ENCODE measurements at places on chromosomes 16 and 17.

GRCh38 chr16:82699711-82700495 is 73.1 kb downstream of the CDH13 start:
- no peak for DNase-seq

- DNase-seq, result peak; percentile 50
Observed at GRCh38 chr16:24966634-24967033, 48.5 kb downstream of the ARHGAP17 start.

GRCh38 chr16:29745853-29746345 is at the start of gene C16orf54:
Gene C16orf54, minus strand, starts transcription at chr16:29745990. Its CDS starts 1,039 bp downstream, at chr16:29744951.
- no peak for DNase-seq

DNA sequence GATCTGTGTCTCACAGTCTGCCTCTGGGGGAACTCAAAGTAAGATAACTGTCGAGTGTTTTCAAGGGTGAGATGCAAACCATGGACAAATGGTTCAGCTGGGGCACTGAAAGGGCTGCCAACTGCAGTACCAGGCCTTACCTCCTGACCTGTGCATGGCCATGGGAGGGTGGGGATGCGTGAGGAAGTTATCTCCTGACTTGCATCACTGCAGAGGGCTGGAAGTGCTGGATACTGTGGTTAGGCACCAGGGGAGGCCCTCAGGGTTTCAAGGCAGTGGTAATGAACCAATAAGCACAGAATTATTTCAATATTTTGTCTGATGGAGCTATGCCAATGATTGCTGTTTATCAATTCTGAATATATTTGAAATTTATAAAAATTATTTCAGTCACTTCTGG is 159.2 kb downstream of the CYLD start:
- DNase-seq, result no peak

- DNase-seq, result no peak
Observed at GRCh38 chr17:45136846-45137560, 1.5 kb downstream of the ACBD4 start.

- DNase-seq, result peak; percentile 77
Observed at GRCh38 chr17:12627177-12627629, 38.5 kb upstream of the MYOCD start.

GRCh38 chr16:17320009-17320408 is 150.8 kb downstream of the XYLT1 start:
- no peak for DNase-seq

- no peak for DNase-seq
Observed at GRCh38 chr17:47816947-47817346, 4.6 kb downstream of the OSBPL7 start.

- DNase-seq, result no peak
Observed at GRCh38 chr17:55567240-55568214, 56.3 kb upstream of the SMIM36 start.

DNA sequence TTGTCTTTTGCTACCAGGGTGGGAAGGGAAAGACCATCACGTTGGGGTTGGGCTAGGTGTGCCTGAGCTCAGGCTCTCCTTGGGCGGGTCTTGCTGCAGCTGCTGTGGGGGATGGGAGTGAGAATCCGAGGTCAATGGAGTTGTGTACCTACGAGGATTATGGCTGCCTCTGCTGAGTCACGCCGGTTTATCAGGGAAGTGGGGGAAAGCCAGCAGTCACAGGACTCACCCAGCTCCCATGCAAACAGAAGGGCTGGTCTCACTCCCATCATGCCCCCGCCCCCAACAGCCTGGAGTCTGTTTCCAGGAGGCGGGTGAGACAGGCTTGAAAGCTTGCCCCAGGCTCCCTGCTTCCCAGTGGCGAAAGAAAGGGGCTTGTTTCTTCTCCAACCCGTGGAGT is 1259.0 kb upstream of the GOT2 start:
- DNase-seq, result peak; percentile 52

GRCh38 chr17:6165806-6166205 is 95.6 kb downstream of the WSCD1 start:
- DNase-seq, result no peak

DNA sequence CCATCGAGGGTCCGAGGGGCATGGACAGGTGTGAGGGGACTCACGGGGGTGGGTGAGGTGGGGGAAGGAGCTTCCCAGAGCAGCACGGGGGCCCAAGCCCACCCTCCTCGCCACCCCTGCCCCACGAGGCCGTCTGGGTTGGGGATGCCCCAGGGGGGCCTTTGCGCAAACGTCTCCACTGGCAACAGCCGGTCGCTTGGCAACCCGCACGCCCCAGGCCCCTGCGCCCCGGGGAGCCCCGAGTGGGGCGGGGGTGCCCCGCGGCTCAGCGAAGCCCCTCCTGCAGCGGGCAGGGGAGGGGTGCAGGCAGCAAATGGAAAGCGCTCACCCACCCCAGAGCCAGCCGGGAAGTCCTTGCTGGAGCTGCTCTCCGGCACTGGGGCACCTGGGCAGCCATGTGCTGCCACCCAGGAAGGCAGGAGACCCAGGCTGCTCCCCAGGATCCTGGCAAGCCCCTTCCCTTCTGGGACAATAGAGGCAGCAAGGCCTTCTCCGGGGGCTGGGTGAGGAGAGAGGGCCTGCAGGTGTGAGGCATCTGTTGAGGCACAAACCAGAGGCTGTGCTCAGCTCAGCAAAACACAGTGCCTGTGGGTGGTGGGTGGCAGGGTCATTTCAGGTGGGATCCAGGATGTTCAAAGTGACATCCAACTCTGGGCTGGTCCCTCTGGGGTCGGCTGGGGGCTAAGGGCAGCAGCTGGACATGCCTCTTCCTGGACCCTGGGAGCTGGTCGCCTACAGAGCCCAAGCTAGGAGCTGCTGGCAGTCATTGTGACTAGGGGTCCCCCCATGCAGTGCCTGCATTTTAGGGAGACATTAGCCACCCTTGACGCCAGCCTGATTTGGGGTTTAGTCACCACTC is 80.9 kb upstream of the CBX4 start:
- DNase-seq, result no peak

GRCh38 chr16:49499414-49499785 is 125.8 kb downstream of the C16orf78 start:
- DNase-seq, result no peak

DNA sequence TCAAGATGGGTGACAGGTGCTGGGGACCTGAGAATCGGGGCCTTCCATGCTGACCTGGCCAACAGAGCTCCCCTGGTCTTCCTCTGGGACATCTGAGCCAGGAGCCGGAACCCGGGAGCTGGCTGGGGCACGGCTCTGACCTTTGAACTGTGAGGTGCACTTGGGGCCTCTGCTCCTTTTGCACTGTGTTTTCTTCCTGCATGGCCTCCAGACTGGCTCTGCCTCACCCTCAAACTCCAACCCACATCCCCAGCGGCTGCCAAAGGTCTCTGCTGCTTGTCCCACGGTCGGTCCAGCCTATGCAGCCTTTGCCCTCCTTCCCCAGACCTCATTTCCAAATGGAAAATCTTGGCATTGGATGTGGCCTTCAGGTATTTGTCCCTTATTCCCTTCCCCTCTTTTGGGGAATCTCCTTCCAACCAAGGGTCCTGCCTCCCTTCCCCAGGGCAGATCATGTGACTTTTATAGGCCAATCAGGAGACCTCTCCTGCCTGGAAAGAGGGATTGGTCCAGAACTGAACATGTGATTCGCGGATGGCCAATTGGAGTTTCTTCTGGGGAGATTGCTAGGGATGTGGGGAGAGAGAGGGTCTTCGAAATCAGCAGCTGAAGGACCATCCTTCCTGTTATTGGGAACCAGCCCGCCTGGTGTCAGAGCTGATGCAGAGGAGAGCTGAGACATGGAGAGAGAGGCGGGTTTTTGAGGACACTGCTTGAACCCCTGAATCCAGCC is 117.9 kb downstream of the CYLD start:
- no peak for DNase-seq

DNA sequence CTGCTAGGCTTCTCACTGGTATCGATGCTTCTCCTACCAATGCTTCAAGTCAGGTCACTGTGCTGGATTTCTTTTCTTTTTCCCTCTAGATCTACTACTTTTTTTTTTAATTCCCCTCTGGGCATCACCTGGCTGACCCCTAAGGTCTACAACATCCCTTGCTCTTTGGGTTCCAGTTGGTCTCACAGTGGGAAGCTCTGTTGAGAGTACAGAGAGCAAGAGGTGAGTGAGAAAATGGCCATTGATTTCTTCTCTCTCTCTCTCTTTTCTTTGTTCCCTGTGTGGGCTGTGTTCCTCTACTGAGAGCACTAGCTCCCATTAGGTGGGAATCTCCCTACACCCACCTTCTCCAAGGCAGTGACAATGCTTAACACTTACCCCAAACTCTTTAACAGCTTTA is 413.4 kb downstream of the KCNJ2 start:
- no peak for DNase-seq

DNA sequence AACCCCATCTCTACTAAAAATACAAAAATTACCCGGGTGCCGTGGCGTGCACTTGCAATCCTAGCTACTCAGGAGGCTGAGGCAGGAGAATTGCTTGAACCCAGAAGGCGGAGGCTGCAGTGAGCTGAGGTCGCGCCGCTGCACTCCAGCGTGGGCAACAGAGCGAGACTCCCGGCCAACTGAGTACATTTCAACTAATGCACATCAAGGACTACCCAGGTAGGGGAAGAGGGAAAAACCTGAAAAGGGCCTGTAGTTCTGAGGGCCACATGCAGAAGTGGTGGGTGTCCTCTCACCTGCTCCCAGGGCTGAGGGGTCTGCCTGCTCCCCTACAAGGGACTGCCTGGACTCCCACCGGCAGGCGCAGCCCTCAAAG is 584 bp upstream of the SLC16A5 start:
- DNase-seq, result no peak

DNA sequence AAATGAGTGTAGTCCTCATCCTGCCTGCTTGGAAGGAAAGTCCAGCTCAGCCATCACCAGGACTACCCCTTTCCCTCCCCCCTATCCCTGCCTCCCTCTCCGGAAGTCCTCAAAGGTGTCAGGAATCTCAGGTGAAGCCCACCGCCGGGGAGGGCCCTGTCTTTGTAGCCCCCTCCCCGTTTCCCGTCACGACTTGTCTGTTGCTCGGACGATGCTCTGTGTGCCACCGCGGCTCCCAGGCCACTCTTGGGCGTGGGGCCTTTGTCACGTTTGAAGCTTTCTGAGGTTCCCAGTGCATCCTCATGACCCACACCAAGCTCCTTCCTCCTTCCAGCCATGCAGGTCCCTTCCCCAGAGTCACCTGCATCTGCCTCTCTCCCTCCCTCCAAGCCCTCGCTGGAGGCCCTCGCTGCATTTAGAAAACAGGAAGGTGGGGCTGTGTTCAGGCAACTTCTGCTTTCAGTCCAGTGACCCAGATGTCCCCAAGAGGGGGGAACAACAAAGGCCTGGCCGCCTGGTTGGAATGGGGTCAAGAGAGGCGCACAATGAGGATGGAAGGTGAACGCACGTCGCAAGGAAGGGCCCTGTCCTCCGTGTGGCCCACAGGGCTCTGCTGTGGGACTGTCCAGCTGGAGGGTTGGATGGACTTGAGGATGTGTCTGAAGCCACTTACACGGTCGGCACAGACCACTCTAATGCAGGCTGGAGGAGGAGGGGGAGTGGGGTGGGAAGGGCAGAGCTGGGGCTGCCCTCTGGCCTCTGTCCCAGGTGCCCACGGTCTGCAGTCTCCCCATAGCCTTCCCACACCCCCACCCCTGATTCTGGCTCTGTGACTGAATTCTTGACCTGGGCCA is 59.9 kb downstream of the OR1D5 start:
- no peak for DNase-seq

- DNase-seq, result peak; percentile 91
Observed at GRCh38 chr17:41530062-41531048, 2.2 kb upstream of the KRT19 start.

- no peak for DNase-seq
Observed at GRCh38 chr17:81941484-81942166, 4.5 kb upstream of the PYCR1 start.

- no peak for DNase-seq
Observed at GRCh38 chr16:60818465-60818864, 1217.8 kb downstream of the CDH8 start.

GRCh38 chr17:27521281-27522027 is 65.2 kb downstream of the KSR1 start:
- DNase-seq, result no peak

DNA sequence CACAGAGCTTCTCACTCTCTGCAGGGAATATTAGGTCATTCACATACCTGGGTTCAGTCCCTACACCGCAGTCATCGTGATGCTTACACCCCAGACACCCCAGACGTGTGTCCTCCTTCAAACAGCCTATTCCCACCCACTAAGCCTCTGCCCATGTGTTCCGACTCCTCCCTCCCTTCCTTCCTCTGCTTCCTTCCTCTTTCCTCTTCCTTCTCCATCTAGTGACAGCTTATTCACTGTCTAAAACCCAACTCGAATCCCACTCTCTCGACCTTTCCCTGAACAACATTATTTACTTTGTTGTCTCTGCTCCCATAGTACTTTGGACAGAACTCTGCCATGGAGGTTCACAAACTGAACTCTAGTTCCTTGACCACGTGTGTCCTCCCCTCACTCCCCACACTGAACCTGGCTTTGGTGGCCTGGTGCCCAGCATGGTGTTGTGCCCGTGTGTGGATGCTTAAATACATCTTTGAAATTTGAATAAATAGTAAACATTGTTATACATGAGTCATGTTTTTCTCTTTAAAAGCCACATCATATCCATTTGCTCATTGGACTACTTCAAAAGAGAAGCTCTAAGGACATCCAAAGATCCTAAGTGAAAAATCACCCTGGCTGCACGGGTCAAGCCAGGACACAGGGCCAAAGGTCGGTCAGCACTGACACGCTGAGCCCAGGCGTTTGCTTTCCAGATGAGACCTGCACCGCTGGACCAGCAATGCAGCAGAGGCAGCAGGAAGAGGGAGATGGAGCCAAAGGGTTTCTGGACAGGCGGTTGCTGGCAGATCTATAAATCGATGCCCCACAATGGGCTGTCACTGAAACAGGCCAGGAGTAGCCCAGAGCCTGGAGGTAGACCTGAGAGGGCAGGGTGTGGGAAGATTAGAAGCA is 14.1 kb upstream of the G6PC1 start:
- no peak for DNase-seq

GRCh38 chr17:82849076-82849945 is 9.5 kb upstream of the ZNF750 start:
- no peak for DNase-seq

- no peak for DNase-seq
Observed at GRCh38 chr16:22427556-22427955, 53.1 kb upstream of the CDR2 start.

DNA sequence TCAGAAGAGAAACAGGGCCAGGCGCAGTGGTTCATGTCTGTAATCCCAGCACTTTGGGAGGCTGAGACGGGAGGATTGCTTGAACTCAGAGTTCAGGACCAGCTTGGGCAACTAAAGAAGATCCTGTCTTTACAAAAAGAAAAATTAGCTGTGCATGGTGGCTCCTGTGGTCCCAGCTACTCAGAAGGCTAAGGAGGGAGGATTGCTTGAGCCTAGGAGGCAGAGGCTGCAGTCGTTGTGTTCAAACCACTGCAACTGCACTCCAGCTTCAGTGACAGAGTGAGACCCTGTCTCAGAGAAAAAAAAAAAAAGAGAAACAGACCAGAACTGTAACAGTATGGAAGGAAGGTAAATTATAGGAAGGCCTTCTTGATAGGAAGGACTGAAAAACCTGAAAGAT is 10.3 kb downstream of the ARL4D start:
- DNase-seq, result no peak

Measured in hepatocyte (in vitro differentiated cells).